ENCODE measurements at places on chromosomes 16 and 17.

DNA sequence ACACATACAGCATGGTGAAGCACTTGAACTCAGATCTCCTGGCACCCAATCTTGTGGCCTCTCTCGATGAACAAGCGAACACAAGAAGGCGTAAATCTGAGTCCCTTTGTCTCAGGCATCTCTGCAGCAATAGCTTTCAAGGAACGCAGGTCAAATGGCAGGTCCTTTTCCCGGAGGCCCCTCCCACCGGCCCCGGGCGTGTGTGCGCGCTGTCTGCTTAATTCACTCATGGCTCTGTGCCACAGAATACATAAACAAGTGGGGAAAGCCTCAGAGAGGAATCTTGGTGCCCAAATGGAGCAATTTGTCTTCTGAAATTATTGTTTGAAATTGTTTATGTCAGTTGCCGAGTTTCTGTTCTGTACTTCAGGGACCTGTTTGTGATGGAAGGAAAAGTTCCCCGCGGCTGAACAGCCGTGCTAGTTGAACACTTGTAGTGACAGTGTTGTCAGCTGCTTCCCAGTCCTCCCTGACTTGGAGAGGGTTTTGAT is 14.8 kb downstream of the MYOCD start:
- no peak for DNase-seq

GRCh38 chr16:64996641-64997040 is 125.2 kb downstream of the CDH11 start:
- no peak for DNase-seq

DNA sequence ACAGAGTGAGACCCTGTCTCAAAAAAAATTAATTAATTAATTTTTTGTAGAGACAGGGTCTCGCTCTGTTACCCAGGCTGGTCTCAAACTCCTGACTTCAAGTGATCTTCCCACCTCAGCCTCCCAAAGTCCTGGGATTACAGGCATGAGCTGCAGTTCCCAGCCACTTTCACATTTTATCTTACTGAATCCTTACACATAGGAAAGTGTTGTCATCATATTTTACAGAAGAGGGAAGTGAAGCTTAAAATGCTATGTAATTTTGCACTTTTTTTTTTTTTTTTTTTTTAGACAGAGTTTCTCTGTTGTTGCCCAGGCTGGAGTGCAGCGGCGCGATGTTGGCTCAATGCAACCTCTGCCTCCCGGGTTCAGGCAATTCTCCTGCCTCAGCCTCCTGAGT is 21.1 kb upstream of the ZNF629 start:
- no peak for DNase-seq

GRCh38 chr17:74334393-74335039 is 8.5 kb downstream of the KIF19 start:
- no peak for DNase-seq

- DNase-seq, result no peak
Measured at GRCh38 chr17:17635126-17635525, 43.6 kb upstream of the PEMT start.

DNA sequence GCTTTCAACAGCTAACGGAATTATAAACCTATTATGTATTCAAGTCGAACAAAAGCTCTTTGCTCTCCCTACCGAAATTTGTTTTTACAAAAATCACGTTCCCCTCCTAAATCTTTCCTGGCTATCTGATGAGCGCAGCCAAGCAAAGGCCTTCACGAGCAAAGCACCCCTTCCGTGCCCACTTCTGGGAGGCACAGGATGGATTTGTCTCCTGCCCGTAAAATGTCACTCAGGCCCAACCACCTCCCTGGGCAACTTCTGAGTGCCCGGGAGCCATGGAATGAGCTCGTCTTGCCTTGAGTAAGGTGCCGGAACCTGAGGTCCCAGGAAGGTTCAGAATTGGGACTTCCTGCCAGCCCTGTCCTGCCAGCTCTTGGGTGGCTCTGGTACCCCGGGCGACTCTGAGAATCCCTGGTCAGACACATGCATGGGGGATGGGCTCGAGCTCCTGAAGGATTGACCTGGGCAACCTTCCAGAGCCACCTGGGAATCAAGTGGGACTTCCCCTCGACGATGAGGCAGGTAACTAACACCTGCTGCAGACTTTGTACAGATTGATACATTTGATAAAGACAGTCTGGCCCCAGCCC is 19.8 kb downstream of the SLC7A5 start:
- no peak for DNase-seq

DNA sequence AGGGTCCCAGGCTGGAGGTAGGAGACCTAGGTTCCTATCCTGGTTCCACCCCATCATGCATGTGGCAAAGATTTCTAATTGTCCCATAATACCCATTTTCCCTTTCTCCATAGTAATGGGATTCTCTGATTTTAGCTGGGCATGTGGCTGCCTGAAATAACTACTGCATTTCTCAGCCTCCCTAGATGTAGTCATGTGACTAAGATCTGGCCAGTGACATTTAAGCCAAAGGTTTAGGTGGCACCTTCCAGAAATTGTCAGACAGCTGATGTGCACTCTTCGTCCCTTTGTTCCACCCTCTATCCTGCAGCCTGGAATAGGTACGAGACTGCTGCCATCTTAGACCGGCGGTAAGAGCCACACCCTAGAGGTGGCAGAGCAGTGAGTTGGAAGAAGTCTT is 8.2 kb downstream of the NXPH3 start:
- no peak for DNase-seq

- DNase-seq, result no peak
Measured at GRCh38 chr17:3009411-3009920, 53.9 kb downstream of the OR1D5 start.

DNA sequence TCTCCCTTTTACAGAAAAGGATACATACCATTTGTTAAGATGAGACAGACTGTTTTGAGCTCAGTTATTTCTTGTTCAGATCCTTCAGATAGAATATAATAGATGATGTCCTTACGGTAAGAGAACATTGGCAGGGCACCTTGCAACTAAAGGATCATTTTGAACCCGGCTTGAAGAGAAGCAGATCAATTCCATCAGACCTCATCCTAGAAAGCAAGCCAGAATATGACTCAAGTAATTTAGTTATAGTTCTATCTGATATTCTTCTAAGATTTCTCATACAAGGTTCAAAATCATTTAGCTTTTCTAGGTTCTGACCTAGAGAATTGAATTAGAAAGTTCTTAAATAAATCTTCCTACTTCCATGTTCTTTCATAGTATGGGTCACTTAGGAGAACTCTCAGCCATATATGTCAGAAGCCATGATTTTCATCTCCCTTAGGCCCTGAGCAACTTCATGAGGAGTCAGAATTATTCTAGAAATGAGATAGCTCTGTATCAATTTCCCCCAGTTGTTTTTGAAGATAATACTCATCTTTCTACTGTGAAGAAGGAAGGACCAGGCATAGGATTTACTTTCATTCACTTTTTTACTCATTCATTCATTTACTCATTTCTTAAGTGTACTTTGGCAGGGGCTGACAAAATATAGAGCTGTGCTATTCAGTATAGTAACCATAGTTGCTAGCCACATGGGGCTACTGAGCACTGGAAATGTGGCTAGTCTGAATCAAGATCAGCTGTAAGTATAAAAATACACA is 2.5 kb upstream of the CMTM1 start:
- no peak for DNase-seq

- DNase-seq, result no peak
Measured at GRCh38 chr16:61179561-61179960, 856.7 kb downstream of the CDH8 start.

GRCh38 chr16:51359141-51359955 is 208.3 kb upstream of the SALL1 start:
- DNase-seq, result no peak

GRCh38 chr16:52690468-52690867 is 143.5 kb upstream of the TOX3 start:
- DNase-seq, result no peak

DNA sequence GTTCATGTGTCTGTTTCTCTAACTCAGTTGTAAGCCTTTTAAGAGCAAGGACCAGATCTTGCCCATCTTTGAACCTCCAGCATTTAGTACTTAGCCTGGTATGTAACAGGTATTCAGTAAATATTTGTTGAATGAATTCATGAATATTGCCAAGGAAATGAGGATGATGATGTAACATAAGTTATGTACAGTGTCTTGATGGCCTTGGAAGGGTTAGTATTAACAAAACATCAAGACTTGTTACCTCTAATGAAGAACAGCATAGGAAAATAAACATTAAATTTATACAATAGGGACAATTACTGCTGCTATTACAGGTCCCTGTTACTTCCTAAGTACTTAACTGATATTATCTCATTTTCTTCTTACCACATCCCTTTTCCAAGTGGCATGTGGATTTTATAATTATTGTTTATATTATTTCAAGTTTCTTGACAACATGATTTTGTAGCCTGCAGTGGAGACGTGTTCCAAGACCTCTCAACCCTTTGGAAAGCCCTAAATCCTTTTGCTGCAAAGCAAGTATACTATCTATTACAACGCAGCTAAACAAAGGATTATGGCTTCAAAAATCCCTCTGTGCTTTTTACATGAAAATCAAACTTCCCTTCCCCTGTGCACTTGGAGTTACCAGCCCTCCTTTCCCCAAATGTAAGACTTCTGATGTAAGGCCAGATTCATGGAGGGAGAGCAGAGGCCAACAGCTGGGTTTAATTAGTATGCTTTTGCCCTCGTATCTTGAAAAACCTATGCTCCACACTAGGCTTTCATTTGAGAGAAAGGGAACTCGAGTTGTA is 77.4 kb upstream of the SMIM36 start:
- no peak for DNase-seq

GRCh38 chr16:3131755-3132377 is 3.0 kb upstream of the ZNF213 start:
- DNase-seq, result no peak

GRCh38 chr16:2603165-2604015 is 65.6 kb downstream of the PDPK1 start:
- peak; percentile 38 for DNase-seq

All from activated CD8-positive, alpha-beta memory T cell treated with anti-CD3 and anti-CD28 coated beads for 1 hour (primary cell).